Prostate gland (tissue), 2 donors: ENCODE measurements at places on chromosomes 12 and 14. TPM values are rescaled to one million over a fixed set of nuclear protein-coding genes. Genes with fewer than 3 reads are reported as not detected.

STON2 gene
- 12.7 TPM for total RNA-seq

DEPDC4 gene
- 5.5 TPM for total RNA-seq

SYT1 gene
- 6.1 TPM for total RNA-seq

DNA sequence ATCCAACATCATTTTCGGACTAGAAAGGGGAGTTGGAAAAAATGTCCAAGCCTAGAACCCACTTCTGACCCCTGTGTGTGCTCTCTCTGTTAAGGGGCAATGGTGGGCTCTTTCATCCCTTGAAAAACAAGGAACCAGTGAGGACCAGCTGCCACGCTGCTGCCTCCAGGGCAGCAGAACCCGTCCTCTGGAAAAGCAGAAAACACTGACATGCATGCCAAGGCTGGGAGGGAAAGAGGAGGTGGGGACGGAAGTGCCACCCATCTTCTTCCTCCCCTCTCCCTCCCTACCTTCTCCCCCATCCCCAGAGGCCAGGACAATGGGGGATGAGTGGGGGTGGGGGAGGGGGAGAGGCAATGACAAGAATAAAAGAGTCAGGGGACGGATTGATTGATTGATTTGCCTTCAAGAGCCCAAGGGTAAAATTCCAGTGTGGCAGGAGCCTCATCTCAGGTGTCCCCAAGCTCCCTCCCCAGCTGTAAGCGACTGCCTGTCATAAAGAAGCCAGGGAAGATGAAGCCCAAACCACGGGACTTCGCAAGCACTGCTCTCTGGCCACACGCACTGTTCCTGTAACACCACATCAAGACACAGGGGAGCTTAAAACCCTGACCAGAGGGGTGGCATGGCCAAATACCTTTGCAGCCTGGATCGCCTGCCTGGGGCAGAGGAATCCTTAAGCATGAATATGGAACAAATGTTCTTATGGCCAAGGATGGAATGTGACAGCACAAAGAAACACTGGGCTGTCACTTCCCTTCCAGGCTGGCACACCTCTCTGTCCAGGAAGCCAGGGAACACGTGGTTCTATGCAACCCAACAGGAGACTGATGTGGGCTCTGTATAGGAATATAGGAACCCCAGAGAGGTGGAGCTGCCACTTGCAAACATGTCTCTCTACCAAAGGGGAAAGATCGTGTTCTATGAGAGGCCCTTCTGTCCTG is 38.9 kb upstream of the BDKRB2 start:
- H3K4me1 ChIP-seq: no peaks in the 10 kb centered on the region
- no peaks in the 10 kb centered on the region for H3K27me3 ChIP-seq
- no peak for DNase-seq
- H3K4me3 ChIP-seq: no peak overlapping the region
- no peaks in the 10 kb centered on the region for H3K36me3 ChIP-seq
- no peak overlapping the region for H3K27ac ChIP-seq

- DNase-seq: no peak
- H3K27me3 ChIP-seq: no peaks in the 10 kb centered on the region
- H3K36me3 ChIP-seq: no peaks in the 10 kb centered on the region
- no peaks in the 10 kb centered on the region for H3K4me1 ChIP-seq
- no peak overlapping the region for H3K27ac ChIP-seq
These were observed 169.9 kb downstream of the DYRK2 start for GRCh38 chr12:67818459-67818903.

DNA sequence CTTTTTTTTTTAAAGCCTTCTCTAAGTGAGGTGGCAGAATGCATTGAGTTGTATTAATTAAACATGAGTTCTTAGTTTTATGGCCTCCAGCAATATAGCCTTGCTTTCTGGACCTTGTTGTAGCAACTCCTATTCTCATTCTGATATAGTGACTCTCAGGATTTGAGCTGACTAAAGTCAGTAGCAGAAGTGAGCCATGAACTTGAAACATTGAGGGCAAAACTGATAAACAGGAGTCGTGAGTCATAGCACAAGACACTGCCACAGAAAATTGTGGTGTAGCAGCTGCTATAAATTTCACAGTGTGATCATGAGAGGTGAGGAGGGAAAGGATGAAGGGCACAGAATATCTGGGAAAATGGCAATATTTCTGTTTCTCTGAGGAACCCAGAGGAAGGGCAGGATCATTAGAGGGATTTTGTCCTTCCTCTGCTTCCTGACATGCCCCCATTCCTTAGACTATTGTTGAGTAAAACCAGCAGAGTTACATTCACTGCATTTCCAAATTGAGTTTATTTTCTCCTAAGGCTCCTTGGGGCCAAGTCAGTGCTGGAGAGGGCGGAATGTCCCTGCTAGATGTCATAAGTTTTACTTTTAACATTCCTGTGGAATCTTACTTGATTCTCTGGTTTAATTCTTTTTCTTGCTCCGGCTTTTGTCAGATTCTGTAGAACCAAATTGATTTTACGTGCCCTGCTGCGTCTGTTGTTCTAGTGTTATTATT is 7.5 kb downstream of the KLRG1 start:
- H3K4me3 ChIP-seq: no peak overlapping the region
- no peaks in the 10 kb centered on the region for H3K4me1 ChIP-seq
- DNase-seq: no peak
- H3K36me3 ChIP-seq: no peaks in the 10 kb centered on the region
- H3K27ac ChIP-seq: no peak overlapping the region
- H3K27me3 ChIP-seq: no peaks in the 10 kb centered on the region

DNA sequence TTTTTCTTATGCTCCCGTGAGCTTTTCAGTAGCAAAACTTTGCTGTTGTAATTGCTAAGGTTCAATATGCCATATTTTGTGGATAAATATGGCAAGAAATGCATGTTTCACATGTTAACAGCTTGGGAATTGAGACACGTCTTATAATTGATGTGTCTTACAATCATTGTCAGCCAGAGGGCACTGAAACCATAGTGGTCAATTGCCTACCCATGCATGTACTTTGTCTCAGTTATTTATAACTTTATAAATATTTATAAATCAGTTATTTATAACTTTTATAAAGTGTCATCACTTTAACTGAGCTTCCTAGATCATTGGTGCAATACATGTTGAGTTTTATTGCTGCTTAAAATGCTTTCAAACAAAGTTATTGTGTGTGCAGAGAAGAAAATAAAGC is 82.0 kb downstream of the CATSPERB start:
- no peak overlapping the region for H3K27ac ChIP-seq
- H3K36me3 ChIP-seq: no peaks in the 10 kb centered on the region
- no peaks in the 10 kb centered on the region for H3K4me1 ChIP-seq
- H3K27me3 ChIP-seq: no peaks in the 10 kb centered on the region
- DNase-seq: peak; percentile 32
- H3K4me3 ChIP-seq: no peak overlapping the region

GRCh38 chr14:36504771-36505175 is 15.3 kb downstream of the NKX2-1 start:
- H3K4me1 ChIP-seq: no peaks in the 10 kb centered on the region
- no peak overlapping the region for H3K27ac ChIP-seq
- peaks cover 60% of the 10 kb centered on the region for H3K27me3 ChIP-seq
- H3K36me3 ChIP-seq: no peaks in the 10 kb centered on the region

DNA sequence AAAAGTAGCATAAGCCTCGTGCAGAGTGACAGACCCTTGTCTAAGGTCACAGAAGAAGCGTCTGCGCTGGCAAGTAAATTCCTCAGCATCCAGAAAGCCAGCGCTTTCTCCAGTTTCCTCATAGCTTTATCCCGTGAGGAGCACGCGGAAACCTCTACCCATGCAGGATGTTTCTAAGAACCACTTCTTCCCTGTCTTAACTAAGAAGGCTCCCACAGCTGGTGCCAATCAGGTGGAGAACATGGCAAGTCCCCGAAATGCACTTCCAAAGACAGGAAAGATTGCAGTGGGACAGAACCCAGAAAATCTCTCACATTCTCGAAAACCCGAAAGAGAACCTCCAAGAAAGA is 968 bp upstream of the ARID4A start:
- H3K27me3 ChIP-seq: no peaks in the 10 kb centered on the region
- no peak for DNase-seq
- H3K4me1 ChIP-seq: no peaks in the 10 kb centered on the region

DNA sequence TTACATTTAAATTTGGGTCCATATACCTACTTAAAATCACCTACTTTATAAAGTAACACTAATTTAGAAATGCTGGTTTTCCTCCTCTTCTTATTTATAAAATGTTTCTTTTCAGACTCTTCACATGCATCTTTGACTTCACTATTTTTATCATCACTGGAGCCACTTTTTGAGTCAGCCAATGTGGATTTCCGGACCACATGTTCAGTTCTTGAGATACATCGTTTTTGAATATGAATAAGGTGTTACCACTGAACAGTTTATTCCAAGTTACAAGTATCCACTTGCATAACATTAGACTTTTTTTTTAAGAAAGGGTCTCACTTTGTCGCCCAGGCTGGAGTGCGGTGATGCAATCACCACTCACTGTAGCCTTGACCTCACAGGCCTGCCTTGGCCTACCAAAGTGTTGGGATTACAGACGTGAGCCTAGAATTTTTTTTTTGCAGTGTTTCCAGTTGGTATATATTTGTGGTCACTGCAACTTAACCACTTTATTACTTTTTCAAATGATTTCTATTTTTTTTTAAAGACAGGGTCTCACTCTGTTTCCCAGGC is 5.7 kb downstream of the FNTB start:
- no peak overlapping the region for H3K27ac ChIP-seq
- no peaks in the 10 kb centered on the region for H3K4me1 ChIP-seq
- no peak for DNase-seq
- no peaks in the 10 kb centered on the region for H3K36me3 ChIP-seq
- no peak overlapping the region for H3K4me3 ChIP-seq
- no peaks in the 10 kb centered on the region for H3K27me3 ChIP-seq
